Right ventricle myocardium inferior (tissue), 1 donor: ENCODE measurements at places on chromosomes 4 and X. TPM values are rescaled to one million over a fixed set of nuclear protein-coding genes. Genes with fewer than 3 reads are reported as not detected.

GAGE13 gene
- total RNA-seq = not detected

NAT8L gene
- total RNA-seq = 1.1 TPM

CCNB3 gene
- total RNA-seq = 0.41 TPM

INTS6L gene
- total RNA-seq = 3.2 TPM

MAGEB17 gene
- total RNA-seq = not detected

MTMR8 gene
- 0.41 TPM for total RNA-seq

DCAF8L2 gene
- total RNA-seq = not detected

RPA4 gene
- total RNA-seq = 0.19 TPM

GIMD1 gene
- not detected for total RNA-seq

NOX1 gene
- total RNA-seq = not detected

FGFBP2 gene
- 2.7 TPM for total RNA-seq

MAGEA9B gene
- total RNA-seq = not detected

KCND1 gene
- 0.68 TPM for total RNA-seq
